ENCODE measurements at places on chromosomes 1 and 21.

DNA sequence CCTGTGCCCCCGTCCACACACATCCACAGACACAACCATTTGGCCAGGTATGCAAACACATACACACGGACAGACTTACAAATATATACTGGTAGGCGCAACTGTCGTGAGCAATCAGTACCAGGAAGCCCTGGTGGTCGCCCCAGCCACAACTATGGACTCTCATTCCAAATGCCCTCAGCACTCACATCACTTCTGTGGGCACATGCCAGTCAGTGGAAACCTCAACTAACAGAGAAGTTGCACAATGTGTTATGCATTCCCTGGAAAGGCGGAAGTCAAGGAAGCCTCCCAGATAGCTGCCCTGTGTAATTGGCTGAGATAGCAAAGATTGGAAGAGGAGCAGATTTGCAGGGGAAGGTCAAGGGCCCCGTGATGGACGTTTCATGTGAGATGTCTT lies 1.4 kb upstream of the HEYL start:
- no peak for DNase-seq

DNA sequence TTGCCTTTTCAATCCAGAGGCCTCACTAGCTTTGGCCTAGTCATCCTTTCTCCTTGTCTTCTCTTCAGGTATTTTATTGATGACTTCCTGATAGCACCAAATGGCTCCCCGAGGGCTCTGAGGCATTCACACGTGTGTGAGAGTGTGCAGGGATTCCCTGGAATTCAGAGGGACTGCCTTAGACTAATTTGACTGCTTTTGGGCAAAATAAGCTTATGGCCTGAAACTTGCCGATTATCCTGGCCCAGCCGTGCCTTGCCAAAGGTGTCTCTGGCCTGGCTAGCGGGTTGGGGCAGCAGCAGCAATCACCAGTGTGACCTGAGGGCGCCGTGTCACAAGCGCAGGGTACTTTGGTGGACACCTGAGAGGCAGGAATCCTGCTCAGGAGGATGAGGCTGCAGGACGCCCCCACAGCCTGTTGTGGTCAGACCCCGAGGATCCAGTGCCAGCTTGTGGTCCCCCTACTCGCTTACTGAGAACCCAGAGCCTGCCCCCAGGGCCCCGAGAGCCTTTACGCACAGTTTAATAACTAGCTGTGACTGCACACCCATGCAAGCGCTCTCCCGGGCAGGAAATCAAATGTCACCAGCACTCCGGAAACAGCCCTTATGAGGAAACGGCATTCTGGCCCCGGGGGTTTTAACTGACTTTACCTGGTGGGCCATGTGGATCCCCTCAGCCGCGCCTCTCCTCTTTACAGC lies 62.8 kb upstream of the PDE9A start:
- DNase-seq: peak; percentile 60

- no peak for DNase-seq
Measured at GRCh38 chr1:70093250-70093975, 112.0 kb downstream of the LRRC40 start.

- DNase-seq: no peak
Measured at GRCh38 chr1:231638647-231639046, 12.1 kb downstream of the DISC1 start.

DNA sequence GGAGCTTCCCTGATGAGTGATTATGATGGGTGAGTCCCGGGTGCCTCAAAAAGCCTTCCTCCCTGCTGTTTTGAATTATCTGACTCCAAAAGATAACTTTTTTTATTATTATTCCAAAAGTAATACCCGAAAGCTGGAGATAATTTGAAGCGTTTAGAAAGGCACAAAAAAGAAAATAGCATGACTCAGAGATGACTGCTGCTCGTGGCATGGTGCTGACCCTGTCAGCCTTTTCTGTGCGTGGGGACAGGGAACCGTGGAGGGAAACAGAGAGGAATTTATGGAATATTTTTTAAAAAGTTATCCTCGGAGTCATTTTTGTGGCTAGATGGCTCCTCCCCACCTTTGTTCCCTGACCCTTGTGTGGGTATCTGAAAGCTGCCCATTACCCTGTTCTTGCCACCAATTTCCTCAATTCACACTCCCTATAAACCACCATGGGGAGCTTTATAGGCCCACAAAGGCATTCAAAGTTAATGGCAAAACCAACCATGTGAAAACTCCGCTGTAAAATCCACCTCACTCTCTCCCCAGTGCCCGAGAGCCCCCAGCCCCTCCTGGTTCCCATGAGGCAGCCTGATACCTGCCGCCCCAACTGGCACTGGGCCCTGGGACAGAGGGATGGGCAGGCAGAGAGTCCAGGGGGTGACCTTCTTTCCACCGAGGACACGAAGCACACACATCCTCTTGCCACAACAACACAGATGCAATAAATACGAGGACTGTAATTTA lies 37.5 kb downstream of the IGSF21 start:
- no peak for DNase-seq

DNA sequence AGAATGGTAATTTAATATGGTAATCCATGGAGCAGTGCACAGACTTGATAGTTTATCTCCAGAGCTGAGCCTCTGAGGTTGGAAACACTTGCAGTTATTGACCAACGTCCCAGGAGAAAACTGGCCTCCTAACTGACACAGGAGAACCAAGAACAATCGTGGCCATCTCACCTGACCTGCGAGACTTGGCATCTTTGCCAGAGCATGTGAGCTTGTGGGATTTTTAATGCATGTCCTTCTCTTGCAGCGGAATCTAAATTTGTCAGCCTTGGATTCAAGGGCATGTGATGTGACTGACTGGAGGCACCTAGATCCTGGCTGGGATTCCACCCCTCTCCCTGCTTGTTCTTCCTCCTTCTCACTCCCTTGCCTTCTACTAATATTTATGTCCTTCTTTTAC lies 27.8 kb upstream of the SLC26A9 start:
- no peak for DNase-seq

GRCh38 chr1:81547912-81548303 lies 252.8 kb upstream of the ADGRL2 start:
- no peak for DNase-seq

DNA sequence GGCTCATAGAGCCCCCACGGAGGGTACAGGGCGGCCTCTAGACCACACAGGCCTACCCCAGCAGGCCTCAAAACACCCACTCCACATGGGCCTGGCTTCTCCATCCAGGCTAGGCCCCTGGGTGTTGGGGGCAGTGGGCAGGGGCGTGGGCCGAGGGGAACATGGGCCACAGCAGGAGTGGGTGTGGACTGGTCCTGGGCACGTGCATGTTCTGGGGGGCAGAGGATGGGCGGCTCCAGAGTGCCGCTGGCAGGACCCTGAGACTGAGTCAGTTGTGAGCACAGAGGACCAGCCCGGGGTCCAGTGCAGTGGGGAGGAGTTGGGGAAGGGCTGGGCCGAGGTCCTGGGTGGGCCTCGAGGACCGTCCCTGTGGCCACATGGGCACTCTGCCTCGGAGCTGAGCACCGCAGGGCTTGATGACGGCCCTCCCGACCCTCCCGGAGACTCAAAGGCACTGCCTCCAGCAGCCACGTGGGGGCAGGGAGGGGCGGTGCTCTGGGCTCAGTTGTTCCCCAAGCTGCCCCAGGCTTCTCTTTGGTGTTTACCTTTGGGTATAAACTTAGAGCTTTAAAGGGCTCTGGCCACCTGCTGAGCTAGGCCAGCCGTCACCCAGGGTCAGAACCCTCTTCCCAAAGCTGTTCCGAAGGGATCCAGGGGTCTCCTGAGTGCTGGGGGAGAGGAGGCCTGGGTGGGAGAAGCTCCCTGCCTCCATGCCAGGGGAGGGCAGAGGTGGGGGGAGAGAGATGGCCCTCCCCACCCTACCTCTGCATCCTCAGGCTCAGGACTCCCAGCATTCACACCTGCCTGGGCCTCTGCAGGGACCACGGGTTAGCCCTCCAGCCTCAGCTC lies 79.9 kb downstream of the MORN1 start:
- no peak for DNase-seq

GRCh38 chr1:63914706-63915105 lies 140.9 kb downstream of the ROR1 start:
- DNase-seq: no peak

DNA sequence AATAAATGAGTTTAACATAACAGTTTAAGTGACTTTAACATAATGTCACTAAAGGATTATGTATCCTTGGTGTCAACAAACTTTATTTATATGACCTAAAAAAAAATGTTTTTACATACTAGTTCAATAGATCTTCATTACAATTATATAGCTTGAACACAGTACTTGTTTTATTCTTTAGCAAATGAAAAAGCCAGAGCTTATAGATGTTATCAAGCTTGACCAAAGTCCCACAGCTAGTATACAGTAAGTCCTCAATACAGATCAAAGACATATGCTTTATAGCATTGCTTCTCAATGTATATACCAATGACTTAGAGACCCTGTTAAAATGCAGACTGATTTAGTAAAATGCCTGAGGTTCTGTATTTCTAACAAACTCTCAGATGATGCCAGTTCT lies 42.4 kb downstream of the UCHL5 start:
- no peak for DNase-seq

- no peak for DNase-seq
Measured at GRCh38 chr1:18234790-18235242, 127.2 kb downstream of the IGSF21 start.

GRCh38 chr1:15755021-15755645 lies 3.5 kb upstream of the FBLIM1 start:
- DNase-seq: no peak

Data from suprapubic skin (tissue), 4 donors.